AML-193 (cell line): ENCODE measurements at places on chromosomes 7 and 10.
A peak's percentile ranks its signal among the peaks of the same experiment; 100 is the strongest.

DNA sequence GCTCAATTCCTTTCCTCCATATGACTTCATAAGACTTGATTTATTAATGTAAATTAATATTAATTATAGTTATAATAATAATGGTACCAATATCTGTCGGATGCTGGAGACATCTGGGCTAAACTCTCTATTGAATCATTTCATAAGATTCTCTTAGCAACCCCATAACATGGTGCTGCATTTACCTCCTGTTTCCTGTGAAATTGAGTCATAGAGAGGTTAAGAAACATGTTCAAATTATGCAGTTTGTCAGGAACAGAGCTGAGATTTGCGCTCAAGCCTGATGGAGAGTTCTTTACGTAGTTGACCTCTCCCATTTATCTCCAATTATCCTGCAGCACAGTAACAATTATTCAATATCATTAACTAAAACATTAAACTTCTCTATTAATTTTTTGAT, 621.8 kb upstream of the FZD8 start:
- no peak for DNase-seq

GRCh38 chr7:111012799-111013675, 77.9 kb upstream of the LRRN3 start:
- no peak for DNase-seq

GRCh38 chr10:6721480-6721879, 141.4 kb upstream of the PRKCQ start:
- no peak for DNase-seq

GRCh38 chr10:100631192-100631591, 95.4 kb downstream of the HIF1AN start:
- no peak for DNase-seq

DNA sequence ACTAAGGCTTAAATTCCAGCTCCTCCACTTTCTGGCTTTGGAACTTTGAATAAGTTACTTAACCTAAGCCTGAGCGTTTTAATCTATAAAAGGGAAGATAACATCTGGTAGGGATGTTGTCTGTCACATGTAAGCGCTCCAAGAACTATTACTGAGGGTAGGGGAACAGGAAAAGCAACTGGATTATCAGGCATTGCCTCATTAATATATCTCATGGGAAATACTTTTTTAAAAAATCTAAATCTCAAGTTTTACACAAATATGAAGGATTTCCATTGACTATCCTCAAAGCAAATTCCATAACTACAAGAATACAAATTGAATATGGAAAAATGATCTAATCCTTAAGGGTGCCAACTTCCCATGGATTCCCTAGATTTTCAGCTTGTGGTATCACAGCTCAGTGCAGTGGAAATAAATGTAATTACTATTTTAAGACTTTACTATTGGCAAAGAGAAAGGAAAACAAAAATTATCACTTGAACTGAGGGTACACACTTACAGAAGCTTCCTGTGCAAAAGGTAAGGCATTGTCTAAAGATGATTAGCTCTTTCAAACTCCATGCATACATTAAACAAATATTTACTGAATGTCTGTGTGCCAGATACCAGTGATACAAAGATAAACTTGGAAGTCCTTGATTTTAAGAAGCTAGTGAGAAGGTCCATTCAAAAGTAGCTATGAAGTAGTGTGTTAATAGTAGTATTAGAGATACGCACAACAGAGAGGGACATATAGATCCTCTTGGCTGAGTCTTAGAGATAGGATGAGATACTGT, 38.4 kb downstream of the NT5C2 start:
- no peak for DNase-seq

GRCh38 chr7:111018960-111019736, 71.8 kb upstream of the LRRN3 start:
- no peak for DNase-seq

- DNase-seq = peak; percentile 73
These were observed 22.2 kb downstream of the AZGP1 start for GRCh38 chr7:99953649-99954048.

DNA sequence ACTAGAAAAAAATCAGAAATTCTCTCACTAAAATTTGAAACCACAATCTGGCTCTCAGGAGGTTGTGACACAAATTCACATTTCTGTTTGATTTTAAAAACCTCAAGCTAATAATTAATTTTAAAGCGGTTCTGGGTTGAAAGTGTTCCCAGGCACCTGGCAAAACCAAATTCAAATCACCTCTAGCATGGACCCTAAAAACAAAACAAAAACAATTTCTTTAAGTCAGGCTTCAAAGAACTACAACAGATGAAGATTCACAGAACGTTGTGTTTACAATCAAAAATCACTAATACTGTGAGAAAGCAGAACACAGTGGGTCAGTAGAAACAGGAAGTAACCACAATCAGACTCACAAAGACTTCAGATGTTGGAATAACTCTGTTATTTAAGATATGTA, 7.2 kb upstream of the RELN start:
- DNase-seq = peak; percentile 1

- no peak for DNase-seq
These were observed 108.4 kb downstream of the C10orf90 start for GRCh38 chr10:126561921-126562680.

DNA sequence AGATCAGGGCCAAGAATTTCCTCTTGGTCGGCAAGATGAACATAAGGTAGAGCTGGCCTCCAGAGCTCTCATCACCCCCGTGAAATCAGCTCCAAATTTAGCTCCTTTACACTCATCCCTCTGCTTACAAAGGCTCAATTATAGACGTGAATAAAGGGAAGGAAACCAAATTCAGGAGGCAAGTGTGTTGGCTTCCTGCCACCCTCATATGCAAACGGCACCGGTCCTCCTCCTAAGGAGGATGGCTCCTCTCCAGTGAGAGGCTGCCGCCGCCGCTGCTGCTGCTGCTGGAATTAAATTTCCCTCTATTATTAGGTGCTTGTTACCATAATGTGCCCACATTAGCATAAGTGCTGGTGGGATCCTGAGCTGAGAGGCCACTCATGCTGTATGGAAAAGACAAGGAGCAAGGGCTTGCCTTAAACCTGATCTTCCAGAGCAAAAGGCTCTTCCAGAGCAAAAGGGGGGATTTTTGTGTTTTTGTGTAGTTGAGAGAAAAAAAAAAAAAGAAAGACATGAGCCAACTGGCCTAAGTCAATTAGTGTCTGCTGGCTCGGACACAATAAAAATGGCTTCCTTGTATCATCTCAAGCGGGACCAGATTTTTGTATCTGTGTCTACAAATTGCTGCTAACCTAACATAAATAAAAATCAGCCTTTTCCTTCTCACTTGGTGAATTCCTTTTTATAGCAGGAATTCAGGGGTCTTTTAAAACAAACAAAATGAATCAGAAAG, 68.4 kb downstream of the CDHR3 start:
- DNase-seq = no peak

- no peak for DNase-seq
These were observed 22.4 kb upstream of the TMEM236 start for GRCh38 chr10:17729630-17730029.

DNA sequence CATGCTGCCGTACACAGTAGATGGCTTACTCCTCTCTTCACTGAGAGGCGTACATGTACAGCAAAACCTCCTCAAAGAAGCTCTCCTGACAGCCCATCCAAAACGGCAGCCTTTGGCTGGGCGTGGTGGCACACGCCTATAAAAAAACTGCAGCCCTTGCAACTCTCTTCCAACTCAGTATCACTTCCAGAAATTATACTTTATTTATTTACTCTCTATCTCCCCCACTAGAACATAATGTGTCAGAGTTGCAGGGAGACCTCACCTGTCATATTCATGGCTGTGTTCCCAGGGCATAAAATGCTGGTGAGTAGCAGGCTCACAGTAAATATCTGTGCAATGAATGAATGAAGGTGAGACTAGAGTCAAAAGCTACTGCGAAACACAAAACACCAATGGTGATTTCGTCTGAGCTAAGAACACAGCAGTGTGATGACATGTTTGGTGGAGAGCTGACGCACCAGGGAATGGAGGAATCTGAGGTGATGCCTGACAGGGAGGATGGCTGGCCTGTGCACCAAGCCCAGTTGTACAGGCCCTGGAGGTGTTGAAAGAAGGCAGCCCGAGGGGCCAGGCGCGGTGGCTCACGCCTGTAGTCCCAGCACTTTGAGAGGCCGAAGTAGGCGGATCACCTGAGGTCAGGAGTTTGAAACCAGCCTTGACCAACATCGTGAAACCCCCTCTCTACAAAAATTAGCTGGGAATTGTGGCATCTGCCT, 55.3 kb downstream of the COBL start:
- no peak for DNase-seq

- no peak for DNase-seq
These were observed 56.5 kb upstream of the MPP7 start for GRCh38 chr10:28359334-28359733.

DNA sequence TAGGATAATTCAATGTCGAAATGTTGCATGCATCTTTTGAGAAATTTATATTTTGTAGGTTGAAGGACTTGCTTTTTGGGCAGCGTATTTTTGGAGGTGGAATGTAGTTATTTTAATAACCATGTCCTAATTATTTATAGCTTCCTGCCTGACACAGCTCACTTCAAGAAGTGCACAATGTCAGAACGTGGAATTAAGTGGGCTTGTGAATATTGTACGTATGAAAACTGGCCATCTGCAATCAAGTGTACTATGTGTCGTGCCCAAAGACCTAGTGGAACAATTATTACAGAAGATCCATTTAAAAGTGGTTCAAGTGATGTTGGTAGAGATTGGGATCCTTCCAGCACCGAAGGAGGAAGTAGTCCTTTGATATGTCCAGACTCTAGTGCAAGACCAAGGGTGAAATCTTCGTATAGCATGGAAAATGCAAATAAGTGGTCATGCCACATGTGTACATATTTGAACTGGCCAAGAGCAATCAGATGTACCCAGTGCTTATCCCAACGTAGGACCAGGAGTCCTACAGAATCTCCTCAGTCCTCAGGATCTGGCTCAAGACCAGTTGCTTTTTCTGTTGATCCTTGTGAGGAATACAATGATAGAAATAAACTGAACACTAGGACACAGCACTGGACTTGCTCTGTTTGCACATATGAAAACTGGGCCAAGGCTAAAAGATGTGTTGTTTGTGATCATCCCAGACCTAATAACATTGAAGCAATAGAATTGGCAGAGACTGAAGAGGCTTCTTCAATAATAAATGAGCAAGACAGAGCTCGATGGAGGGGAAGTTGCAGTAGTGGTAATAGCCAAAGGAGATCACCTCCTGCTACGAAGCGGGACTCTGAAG, 620 bp downstream of the ZRANB1 start:
- no peak for DNase-seq

DNA sequence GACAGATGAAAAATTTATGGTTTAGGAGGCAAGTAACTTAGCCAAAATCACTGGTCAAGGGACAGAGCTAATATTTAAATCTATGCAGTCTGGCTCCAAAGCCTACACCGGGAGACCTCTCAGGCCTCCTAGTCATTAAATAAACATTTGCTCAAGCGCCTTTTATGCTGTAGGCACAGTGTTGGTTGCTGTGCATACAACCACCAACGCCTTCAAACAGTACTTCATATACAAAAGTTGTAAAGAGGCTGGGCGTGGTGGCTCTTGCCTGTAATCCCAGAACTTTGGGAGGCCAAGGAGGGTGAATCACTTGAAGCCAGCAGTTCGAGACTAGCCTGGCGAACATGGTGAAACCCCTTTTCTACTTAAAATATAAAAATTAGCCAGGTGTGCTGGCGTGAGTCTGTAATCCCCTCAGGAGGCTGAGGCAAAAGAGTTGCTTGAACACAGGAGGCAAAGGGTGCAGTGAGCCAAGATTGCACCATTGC, 159.8 kb downstream of the MAGI2 start:
- DNase-seq = no peak

GRCh38 chr7:98238976-98239375, 13.1 kb downstream of the TECPR1 start:
- no peak for DNase-seq

- peak; percentile 10 for DNase-seq
These were observed 296.3 kb upstream of the SEMA3D start for GRCh38 chr7:85483177-85483576.

- no peak for DNase-seq
These were observed 860.6 kb upstream of the ZWINT start for GRCh38 chr10:57221674-57222073.

DNA sequence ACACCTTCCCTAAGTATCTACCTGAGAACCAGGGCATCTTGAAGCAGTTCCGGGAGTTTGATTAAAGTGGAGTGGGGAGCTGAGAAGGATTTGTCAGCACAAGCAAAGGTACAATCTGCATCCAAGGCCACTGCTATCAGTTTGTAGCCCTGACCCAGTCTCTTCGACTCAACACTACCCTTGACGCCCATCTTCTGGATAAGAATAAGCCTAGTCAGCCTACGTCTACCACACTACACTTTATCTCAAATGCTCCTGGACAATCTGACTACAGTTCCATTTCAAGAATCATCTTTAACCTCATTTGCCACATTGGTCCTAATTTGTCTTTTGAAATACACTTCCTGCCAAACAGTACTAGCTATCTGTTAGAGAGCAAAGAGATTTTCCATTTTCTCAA, 134.1 kb upstream of the C1GALT1 start:
- DNase-seq = no peak

DNA sequence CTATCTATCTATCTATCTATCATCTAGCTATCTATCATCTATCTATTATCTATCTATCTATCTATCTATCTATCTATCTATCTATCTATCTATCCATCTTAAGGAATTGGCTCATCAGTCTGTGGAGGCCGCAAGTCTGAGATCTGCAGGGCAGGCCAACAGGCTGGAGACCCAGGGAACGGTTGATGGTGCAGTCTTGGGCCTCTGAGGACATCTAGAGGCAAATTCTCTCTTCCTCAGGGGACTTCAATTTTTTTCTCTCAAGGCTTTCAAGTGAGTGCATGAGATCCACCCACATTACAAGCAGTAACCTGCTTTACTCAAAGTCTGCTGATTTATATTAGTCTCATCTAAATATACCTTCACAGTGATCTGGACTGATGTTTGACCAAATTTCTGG, 197.0 kb downstream of the GLRX3 start:
- DNase-seq = peak; percentile 11

DNA sequence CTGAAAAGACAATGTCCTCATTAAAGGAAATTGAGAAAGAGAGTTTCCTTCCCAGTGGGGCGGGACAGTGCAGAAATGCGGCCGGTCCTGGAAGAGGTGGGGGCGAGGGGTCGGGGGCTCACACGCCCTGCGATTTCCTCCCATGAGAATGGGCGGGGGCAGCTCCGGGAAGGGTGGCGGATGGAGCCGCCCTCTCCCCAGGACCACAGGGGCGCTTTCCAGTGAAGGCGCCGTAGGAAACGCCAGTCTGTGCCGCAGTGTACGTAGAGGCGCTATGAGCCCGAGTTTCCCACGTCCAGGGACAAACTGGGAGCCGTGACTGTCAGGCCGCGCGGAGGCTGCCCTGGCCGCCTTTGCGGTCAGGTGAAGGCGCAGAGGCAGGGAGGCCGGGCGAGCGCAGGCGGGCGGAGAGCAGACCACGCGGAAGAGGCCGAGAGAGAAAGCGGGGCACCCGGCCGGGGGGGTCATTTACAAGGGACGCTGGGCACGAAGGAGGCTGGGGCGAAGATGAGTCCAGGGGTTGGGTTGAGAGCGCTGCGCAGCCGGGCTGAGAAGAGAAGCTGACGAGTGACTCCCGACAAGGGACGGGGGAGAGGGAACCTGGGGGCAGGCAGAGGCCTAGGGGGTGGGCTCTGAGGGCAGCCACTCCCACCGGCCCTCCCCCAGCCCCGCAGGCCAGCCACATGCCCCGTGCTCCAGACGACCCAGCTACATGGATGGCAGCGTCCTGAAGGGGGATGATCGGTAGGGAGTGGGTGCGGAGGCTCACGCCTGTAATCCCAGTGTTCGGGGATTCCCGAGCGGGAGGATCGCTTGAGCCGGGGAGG, 45.0 kb downstream of the ALOX5 start:
- peak; percentile 88 for DNase-seq

GRCh38 chr10:71390461-71390835, 6.3 kb upstream of the CDH23 start:
- no peak for DNase-seq
